ENCODE measurements at places on chromosomes 1 and 21.

- DNase-seq: no peak
Measured at GRCh38 chr1:107460035-107460434, 319.2 kb downstream of the NTNG1 start.

GRCh38 chr1:161159087-161159912 is at the start of gene USP21:
TSS of gene USP21 (plus strand) at chr1:161159500. CDS start at chr1:161160641, 1,141 bp downstream.
- peak; percentile 97 for DNase-seq

- peak; percentile 95 for DNase-seq
Measured at GRCh38 chr1:41558761-41559171, 74.3 kb upstream of the EDN2 start.

GRCh38 chr1:154304664-154305337 is 16.1 kb upstream of the AQP10 start:
- DNase-seq: no peak

DNA sequence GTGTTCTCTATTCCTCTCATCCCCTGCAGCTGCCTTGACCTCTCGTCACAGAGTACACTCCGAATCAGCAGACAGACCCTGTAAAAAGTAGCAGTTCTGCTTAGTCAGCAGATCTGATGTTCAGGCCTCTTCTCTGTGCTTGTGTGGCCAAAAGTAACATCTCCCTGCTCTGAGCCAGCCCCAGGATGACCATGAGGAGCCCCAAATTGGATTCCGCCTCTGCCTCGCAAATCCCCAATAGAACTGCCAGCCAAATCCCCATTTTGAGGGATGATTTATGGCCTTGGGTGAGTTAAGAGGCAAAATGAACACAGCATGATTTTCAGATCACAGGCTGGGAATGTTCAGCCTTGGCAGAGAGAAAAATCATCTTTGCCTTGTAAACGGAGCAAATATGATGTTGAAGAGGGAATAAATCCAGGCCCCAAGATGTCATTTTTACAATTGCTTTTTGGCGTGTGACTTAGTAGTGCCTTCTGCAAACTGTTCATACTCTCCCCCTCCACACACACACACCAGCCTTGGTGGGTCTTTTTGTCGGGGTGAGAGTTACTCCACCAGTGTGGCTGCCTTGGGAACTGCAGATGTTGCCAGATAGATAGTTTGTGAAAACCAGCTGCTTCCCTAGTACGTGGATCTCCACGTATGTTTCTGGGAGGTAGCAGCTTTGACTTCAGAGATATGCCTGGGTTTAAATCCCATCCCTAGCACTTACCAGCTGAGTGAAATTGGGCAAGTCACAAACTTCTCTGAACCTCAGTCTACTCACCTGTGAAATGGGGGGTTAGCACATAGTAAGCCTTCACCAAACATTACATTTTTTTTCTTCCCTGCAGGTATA is 77.8 kb downstream of the MAN1C1 start:
- DNase-seq: peak; percentile 92

DNA sequence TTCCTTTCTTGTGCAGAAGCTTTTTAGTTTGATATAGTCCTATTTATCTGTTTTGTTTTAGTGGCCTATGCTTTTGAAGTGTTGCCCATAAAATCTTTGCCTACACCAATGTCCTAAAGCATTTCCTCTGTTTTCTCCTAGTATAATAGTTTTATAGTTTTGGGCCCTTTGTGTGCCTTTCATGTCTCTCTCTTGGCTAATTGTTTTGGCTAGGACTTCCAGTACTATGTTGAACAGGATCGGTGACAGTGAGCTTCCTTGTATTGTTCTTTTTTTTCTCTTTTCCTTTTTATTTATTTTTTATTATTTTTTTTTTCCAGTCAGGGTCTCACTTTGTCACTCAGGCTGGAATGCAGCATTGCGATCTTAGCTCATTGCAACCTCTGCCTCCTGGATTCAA is 47.0 kb upstream of the WARS2 start:
- no peak for DNase-seq

GRCh38 chr21:25938658-25939395 is 204.1 kb downstream of the GABPA start:
- DNase-seq: no peak

DNA sequence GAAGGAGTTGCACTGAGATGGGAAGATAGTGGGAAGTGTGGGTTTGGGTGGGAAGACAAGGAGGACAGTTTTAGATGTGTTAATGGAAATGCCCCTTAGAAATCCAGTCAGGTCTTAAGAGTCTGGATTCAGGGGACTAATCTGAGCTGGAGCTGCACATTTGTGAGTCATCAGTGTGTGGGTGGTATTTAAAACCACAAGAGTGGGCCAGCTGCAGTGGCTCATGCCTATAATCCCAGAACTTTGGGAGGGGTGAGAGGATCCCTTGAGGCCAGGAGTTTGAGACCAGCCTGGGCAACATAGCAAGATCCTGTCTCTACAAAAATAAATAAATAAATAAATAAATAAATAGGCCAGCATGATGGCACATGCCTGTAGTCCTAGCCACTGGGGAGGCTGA is 40.9 kb upstream of the SLC6A9 start:
- DNase-seq: no peak

- DNase-seq: no peak
Measured at GRCh38 chr1:5758859-5759578, 233.2 kb downstream of the NPHP4 start.

DNA sequence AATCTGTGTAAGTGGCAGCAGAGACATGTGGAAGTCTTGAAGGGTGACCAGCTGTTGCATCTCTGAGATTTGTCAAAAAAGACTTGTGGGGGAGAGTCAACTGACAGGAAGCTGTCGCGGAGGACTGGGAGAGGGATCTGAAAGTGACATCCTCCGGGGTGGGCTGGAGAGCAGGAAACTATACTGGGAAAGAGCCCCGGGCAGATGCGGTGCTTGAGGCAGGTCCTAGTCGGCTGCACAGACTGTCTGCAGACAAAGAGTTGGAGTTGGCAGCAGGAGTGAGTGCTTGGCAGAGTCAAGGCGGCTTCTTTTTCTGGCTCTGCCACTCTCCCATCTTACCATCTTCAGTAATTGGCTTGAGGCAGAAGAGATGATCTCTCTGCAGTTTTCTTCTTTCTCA is 294.0 kb upstream of the C1orf87 start:
- DNase-seq: peak; percentile 34

- DNase-seq: no peak
Measured at GRCh38 chr1:117747605-117748004, 141.8 kb downstream of the TENT5C start.

GRCh38 chr1:108551137-108551862 is 8.6 kb upstream of the EEIG2 start:
- peak; percentile 37 for DNase-seq

GRCh38 chr21:44079846-44080245 is 27.4 kb upstream of the PWP2 start:
- DNase-seq: no peak

DNA sequence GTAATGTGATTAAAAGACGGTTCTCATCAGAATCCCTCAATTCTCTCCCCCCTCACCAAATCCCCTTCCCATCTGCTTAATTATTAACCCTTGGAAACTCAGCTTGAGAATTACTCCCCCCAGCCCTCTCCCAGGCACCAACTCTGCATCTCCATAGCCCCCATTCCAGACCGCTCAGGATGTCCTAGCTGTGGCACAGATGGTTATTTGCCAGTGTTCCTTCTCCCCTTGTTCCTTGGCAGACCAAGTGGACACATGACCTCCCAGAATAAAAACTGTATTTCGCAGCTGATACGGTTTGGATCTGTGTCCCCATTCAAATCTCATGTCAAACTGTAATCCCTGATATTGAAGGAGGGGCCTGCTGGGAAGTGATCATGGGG is 14.6 kb downstream of the HENMT1 start:
- DNase-seq: no peak

GRCh38 chr1:18972531-18972930 is 16.1 kb upstream of the IFFO2 start:
- peak; percentile 48 for DNase-seq

DNA sequence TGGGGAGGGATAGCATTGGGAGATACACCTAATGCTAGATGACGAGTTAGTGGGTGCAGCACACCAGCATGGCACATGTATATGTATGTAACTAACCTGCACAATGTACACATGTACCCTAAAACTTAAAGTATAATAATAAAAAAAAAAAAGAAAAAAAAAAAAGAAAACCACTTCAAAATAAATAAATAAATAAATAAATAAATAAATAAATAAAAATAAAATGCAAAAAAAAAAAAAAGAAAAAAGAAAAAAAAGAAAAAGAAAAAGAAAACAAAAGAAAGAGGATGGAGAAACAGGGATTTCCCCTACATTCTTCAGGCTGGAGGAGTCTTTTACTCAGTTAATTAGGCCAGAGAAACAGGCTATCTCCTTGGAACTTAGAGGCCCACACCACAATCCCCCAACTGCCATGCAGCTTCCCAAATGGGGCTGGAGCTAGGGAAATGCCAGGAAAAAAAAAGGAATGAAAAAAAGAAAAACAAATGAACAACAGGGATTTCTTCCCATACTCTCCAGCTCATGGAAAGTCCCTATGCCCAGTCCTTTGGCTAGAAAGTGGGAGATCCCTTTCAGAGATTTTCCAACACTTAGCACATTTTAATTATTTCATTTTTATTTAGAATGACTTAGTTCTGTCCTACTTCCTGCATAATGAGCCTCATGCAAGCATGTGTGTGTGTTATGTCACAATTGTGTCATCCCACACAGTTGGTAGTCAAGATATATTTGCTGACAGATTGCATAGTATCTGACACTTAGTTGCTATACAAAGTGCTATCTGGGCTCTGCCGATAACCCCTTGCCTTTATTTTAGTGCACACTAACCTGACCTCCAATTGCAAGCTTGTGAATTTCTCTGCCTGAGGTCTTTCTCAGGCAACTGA is 486.4 kb downstream of the PLPP3 start:
- no peak for DNase-seq

Data from muscle of leg (tissue), 16 donors.